Progenitor cell of endocrine pancreas (in vitro differentiated cells): ENCODE measurements at places on chromosomes 16 and 17. TPM values are rescaled to one million over a fixed set of nuclear protein-coding genes. Genes with fewer than 3 reads are reported as not detected.

Gene MPV17L
- total RNA-seq = 36.9 and 37.6 TPM in 2 replicates

Gene ZNF48
- 59.7 and 62.6 TPM in 2 replicates for total RNA-seq

Gene PYCARD
- total RNA-seq = 4.6 and 5.4 TPM in 2 replicates

Gene RABEP2
- 33.3 and 34.9 TPM in 2 replicates for total RNA-seq

Gene C16orf46
- 2.9 and 3.8 TPM in 2 replicates for total RNA-seq

Gene GFAP
- not detected in 2 replicates for total RNA-seq

Gene TAT
- not detected in 2 replicates for total RNA-seq

Gene PIMREG
- 13.8 and 15.4 TPM in 2 replicates for total RNA-seq

Gene HAGHL
- total RNA-seq = 8.1 and 9.2 TPM in 2 replicates

Gene HAP1
- 13.7 and 14.9 TPM in 2 replicates for total RNA-seq

Gene TAF15
- 282 and 287 TPM in 2 replicates for total RNA-seq

Gene ABCA3
- 6.9 and 7.6 TPM in 2 replicates for total RNA-seq

Gene CBX4
- total RNA-seq = 22.8 and 24.2 TPM in 2 replicates

Gene SMCR8
- 16.6 and 17.7 TPM in 2 replicates for total RNA-seq

Gene SLC13A2
- 0.29 and 0.31 TPM in 2 replicates for total RNA-seq
